MG63 (cell line): ENCODE measurements at places on chromosomes 6 and 20.
A peak's percentile ranks its signal among the peaks of the same experiment; 100 is the strongest.

DNA sequence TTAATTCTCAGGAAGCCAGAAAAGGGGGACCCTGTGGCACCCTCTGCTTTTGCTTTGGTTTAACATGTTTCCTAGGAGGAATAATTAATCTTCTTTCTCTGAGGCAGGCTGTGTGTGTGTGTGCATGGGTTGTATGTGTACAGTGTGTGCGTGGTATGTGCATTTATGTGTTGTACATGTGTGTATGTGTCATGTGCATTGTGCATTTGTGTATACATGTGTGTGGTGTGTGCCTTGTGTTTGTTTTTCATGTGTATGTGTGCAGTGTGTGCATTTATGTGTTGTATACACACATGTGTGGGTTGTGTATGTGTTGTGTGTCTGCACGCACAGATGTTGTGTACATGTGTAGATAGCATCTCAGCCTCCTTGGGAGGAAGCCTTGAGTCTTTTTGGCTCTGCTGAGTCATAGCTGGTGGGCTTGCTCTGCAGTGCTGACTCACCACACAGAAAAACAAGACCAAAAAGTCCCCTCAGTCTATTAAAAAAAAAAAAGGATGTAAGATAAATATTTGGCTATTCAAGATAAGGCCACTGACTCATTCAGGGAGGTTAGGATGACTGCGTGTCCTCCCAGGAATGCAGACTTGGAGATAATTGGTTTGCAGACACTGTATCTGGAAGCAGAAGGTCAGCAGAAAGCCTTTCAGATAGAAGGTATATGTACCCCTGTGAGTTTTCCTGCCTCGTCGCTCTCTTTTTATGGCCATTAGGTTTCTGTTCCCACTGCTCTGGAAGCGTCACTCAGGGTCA, 58.6 kb downstream of the SYNJ2 start:
- peak; percentile 87 for DNase-seq

DNA sequence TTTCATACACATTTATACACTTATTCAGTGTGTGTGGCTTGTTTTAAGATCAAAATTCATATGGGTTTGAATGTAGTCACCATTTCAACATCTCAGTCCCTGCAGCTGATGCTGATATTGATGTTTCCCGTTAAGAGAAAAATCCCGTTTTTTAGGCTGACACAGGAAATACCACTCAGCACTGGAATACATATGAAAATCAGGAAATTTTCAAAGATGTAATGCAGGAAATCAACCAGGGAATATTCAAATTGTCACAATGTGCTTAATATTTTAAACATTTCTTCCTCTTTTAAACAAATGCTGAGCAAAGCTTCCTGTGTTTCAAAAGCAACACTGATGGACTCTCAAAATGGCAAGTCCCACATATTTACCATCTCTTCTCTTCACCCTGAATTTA, 94.5 kb upstream of the MARCKS start:
- DNase-seq, result no peak

GRCh38 chr6:106085984-106086813, at the start of gene PRDM1:
TSS of gene PRDM1 (plus strand) at chr6:106086336. CDS start at chr6:106086554, 218 bp downstream.
- peak; percentile 70 for DNase-seq

DNA sequence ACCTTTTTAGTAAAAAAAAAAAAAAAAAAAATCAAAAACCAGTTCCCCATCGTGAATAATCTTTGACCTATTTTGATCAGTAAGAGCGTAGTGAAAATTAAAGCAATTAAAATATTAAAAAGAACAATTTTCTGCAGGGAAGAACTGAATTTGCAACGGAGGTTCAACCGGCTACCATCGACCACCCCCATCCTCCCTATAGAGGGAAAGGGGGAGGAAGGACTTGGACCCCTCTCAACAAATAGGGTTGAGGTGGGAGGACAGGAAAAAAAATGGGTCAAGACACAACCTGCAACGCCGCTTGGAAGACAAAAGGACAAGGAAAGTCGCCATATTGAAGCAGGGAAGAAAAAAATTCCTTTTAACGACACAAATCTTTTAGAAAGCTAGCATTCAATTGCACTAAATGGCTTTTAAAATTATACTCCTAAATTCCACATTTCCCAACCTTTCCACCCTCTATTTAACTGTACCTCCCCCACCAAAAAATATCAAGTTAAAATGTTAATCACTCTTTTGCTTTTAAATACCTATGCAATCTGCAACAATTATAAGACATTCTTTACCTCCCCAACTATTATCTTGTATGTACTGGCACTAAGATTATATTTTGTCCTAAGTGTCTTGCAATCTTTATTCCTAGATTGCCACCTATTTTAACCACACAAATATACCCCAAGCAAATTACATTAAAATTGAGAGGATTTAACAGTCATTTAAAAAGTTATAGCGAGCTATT, 1.7 kb downstream of the PPP1R10 start:
- DNase-seq, result peak; percentile 37

DNA sequence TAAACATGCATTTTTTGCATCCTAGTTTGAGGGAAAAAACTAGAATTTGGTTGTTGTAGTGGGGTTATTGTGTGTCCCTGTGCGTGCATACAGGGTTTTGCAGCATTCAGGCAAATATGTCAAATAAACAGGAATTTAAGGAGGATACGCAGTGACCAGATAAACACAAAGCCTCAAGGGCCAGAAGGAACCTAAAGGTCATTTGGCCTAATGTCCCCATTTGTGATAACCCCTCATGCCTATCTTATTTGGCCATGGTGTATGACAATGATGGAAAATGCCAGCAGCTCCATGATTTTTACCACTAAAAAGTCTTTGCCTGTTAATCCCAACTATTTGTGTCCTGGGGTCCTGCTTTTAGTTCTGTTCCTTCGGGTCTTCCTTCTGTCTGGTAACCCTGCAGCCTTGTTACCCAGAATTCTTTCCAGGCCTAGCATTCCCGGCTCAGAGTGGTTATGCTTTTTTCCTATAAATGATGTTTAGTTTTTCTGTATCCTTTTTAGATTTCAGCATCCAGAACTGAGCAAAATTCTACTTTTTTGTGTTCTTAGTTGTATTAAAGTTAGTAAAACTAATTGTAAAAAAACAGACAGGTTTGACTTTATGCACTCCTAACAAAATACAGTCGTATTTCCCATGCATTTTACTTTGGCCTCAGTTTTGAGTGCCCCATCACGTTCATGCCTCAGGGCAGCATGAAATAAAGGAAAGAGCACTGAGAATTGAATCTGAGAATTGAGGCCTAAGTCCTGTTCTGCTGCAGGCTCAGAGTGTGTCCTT, 4.4 kb downstream of the STX16 start:
- no peak for DNase-seq

- peak; percentile 17 for DNase-seq
Observed at GRCh38 chr20:32685541-32686529, 12.1 kb upstream of the C20orf203 start.

GRCh38 chr6:108312605-108313004, 17.8 kb downstream of the AFG1L start:
- DNase-seq, result no peak

- DNase-seq, result peak; percentile 98
Observed at GRCh38 chr6:14665827-14666724, 548.5 kb downstream of the CD83 start.

DNA sequence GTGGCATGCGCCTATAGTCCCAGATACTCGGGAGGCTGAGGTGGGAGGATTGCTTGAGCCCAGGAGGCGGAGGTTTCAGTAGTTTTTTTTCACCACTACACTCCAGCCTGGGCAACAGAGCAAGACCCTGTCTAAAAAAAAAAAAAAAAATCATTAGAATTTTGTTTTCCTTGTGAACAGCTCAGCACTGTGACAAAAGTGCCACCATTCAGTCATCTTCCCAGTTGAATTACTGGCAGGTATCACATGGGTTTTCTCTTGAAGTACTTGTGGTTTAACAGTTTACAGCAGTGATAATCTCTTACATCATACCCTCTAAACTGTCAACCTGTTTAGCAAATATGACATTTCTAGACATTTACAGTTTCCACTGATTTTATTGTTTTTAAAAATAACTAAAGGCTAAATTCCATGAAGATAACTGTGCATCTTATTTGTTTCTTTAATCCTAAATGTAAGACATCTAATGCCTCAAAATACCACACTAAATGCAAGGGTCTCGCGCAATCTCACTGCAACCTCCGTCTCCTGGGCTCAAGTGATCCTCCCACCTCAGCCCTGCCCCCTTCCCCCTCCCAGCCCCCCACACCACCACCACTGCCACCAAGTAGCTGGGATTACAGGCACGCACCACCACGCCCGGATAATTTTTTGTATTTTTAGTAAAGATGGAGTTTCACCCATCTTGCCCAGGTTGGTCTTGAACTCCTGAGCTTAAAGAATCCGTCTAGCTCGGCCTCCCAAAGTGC, 7.0 kb downstream of the TRPC4AP start:
- DNase-seq, result no peak

DNA sequence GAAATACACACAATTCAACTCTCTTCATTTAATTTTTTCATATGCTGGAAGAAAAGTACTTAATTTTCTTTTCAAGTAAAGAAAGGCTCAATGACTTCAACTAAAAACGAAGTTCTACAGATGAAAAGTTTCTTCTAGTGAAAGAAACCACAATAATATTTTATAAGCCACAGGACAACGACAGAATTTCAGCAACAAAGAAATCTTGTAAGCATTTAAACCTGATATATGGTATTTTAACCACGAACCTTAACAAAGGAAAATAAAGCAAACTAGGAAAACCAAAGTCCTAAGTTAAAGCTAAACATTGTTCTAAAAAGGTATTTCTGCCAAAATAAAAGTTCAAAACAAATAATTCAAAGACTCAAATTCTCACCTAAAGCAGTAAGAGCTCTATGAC, 24.6 kb upstream of the DST start:
- no peak for DNase-seq

DNA sequence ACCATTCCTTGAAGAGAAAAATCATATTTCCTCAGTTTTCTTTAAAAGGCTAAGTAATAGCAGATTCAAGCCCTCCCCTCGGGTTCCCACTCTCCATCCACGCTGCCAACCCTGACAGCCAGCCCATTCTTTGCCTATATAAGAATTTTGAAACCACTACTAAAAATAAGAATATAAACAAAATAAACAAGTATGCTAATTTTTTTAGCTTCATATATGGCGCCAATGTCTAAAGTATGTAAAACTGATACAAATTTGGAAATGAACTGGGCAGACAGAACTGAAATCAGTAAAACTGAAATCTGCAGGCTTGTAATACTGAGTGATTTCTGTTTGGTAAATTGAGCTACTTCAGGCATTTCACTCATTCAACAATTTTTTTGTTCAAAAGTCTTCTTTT, 19.0 kb downstream of the ELOVL2 start:
- no peak for DNase-seq

- no peak for DNase-seq
Observed at GRCh38 chr6:7692453-7692784, 33.5 kb upstream of the BMP6 start.

- DNase-seq, result no peak
Observed at GRCh38 chr6:123850555-123850954, 46.9 kb downstream of the NKAIN2 start.

- no peak for DNase-seq
Observed at GRCh38 chr6:79420054-79420453, 117.2 kb downstream of the LCA5 start.

- DNase-seq, result no peak
Observed at GRCh38 chr20:38818113-38819065, 12.9 kb downstream of the PPP1R16B start.

DNA sequence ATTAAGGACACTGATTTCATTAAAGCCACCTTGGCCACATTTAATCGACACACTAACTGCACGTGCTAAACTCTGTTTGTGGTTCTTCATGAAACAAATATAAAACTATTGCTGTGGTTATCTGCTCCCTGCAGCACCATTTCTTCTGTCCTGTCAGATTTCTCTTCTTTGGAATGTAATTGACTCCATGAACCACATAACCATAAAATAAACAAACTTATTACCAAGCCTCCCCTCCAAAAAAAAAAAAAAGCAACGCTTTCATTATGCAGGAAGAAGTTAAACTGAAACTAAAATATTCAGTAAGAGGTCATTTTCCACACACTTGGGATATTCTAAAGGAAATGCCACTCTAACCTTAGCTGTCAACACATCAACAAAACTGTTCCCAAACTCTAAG, 319.1 kb upstream of the NT5E start:
- no peak for DNase-seq

DNA sequence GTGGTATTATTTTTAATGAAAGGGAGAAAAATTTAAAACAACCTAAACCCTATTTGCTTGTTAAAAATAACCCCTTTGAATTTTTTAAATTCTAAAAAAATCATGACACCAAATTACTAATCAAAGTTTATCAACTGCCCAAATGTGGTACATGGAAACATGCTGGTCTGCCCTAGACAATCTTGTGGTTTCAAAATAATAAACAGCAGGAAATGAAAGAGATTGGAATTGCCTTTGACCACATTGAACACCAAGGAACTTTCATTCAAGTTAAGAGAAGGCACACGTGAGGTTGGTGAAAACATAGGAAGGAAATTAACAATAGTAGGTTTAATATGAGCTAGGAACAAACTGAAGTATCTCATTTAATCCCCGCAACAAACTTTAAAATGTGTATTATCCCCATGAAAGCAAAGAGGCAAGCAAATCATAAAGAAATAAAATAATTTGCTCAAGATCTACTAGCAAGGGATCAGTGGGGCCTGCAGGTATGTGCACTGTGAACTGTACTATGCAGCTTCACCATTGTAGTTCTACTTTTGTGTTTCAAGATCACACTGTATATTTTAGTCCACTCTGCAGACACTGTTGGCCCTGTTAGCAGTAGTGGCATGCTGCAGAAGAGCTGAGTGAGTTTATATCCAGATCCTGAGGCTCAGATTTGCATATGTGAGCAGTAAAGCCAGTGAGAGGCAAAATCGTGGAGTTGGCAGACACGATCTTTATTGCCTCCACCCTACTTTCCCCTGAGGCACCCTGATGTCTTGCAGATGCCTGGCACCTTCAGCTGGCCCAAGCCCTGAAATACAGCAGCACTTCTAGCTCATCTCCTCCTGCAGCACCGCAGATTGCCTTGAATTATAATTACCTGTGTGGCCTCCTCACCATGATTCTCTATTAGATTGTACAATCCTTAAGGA, 157.8 kb upstream of the TENT5A start:
- DNase-seq, result no peak

DNA sequence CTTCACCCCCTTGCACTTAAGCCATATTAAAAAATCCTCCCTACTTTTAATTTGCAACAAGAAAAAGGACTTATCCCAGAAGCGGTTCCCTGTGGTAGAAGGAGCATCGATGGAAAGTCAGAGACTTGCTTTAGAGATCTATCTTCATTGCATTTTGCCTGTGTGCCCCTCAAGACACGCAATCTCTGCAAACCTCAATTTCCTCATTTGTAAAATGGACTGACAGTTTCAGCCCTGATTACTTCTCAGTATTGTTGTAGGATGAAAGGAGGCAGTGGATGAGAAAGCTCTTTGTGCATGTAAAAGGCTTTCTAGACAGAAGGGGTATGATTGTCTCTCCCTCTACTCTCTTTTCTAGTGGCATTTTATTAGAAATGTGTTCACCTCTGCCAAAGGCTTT, 410.2 kb downstream of the CDC5L start:
- no peak for DNase-seq

DNA sequence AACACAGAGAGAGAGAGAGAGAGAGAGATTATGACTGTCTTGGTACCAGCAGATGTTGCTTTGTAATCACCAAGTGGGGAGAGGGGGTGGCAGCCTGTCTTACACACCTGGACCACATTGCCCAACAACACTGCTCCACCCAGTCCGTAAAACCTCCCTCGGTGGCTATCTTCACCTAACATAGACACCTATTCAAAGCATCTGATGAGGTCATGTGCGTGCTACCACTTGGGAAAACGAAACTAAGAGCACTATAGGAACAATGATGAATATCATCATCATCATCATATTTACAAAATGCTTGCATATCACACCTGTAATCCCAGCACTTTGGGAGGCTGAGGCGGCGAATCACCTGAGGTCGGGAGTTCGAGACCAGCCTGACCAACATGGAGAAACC, 24.1 kb upstream of the SALL4 start:
- DNase-seq, result no peak
